ENCODE measurements at places on chromosomes 5 and 9.

GRCh38 chr5:98827161-98827560, 53.7 kb downstream of the RGMB start:
- no peak for DNase-seq

GRCh38 chr9:128551657-128552152, 682 bp upstream of the SPTAN1 start:
- no peak for DNase-seq

DNA sequence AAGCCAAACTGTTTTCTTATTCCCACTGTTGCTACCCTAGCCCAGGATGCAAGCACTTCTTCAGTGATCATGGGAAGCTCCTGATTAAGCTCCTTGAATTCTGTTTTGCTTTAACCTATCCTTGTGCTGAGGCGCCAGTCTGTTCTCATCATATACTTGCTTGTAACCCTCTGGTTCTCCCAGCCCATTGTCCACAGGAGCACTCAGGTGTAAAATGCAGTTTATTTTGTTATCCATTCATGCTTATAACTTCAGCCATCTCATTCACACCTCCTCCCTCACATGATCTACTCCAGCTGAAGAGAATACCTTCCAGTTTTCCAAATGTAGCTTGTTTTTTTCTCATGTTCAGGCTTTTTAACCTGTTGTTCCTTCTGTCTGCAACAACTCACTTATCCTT, 402.1 kb upstream of the BRINP1 start:
- no peak for DNase-seq

DNA sequence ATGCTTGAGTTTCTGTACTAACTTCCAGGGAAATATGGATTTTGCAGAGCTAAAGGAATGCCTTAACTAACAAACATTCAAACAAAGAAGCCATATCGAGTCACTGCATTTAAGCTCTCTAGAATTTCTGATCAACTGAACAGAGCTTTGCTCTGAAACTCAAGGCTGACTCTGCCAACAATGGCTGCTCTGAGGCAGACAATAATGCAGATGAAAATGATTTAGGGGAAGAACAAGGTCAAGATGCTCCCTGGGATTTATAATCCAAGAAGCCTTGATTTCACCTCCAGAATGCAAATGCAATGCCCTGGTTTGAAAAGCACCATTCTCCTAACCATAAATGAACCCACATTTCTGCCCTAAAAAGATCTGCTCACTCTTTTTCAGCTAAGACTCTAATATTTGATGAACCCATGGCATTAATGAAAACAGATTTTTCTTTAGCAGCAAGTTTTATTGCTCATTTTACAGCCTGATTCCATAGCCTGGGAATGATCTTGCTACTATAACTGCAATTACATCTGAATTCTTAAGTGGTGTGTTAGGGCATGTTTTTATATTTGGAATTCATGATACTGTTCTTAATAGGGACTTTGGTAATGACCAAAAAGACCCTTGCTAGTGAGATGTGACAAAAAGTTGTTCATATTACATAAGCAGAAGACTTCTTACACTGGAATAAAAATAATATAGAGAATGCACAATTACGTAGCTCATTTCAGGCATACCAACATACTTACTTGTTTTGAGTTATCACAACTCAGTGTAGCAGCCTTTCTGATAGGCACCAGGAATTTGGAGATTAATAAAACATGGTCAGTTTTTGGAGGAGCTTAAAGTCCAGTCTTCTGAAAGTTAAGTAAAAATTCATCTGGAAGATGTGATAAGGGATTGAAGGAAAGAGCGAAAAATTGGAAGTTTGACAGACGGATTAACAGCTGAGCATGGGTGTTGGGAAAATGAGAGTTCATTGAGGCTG, 169.4 kb downstream of the TRPM3 start:
- DNase-seq: no peak

DNA sequence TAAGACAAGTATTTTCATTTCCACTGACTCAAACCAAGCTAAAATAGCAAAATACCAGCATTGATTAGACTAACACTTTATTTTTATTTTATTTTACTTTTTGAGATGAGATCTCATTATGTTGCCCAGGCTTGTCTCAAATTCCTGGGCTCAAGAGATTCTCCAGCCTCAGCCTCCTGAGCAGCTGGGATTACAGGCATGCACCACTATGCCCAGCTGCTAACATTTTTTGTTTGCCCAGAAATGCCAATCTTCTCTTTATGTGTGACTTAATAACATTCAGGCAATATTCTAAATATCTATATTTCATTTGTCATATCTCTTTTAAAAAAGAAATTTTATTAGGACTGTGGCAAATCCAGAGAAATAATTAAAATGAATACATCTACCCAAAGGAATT, 55.0 kb downstream of the OXCT1 start:
- no peak for DNase-seq

All from effector memory CD8-positive, alpha-beta T cell (primary cell).